ENCODE measurements at places on chromosomes 2 and 18.

- DNase-seq, result no peak
Observed at GRCh38 chr2:69693059-69693774, 48.7 kb upstream of the ANXA4 start.

- peak; percentile 81 for DNase-seq
Observed at GRCh38 chr18:26322890-26323653, 96.8 kb downstream of the TAF4B start.

DNA sequence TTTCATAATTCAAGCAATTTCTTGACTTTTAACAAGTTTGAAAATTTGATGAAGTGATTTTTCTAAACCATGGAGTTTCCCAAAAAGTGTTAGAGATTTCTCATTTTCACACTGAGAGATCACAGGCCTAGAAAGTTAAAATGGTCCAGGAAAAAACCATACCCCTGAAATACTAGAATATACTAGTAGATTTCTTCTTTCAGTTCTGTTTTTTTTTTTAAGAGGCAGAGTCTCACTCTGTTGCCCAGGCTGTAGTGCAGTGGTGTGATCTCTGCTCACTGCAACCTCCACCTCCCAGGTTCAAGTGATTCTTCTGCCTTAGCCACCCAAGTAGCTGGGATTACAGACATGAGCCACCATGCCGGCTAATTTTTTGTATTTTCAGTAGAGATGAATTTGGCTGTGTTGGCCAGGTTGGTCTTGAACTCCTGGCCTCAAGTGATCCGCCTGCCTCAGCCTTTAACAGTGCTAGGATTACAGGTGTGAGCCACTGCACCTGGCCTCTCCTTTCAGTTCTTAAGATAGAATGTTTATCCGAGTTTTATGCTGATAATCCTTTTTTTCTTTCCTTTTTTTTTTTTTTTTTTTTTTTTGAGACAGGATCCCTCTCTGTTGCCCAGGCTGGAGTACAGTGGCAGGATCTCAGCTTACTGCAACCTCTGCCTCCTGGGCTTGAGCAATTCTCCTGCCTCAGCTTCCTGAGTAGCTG, 14.4 kb downstream of the MTHFD2 start:
- DNase-seq, result no peak

DNA sequence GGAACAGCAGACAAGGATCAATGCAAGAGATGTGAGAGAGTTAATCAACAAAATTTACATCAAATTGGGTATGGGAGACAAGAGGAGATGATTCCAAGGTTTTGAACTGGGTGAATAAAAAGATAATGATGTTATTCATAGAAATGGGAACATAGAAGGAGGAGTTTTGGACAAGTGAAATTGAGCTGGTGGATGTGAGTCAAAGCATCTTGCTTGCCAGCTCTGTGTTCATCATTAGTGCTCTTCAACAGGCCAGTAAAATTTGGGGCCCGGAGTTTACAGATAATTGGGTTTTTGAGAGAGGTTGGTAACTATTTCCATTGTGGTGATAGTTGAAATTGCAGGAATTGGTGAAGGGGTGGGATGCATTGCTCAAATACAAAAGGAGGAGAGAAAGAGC, 69.9 kb upstream of the CAVIN2 start:
- DNase-seq, result no peak

DNA sequence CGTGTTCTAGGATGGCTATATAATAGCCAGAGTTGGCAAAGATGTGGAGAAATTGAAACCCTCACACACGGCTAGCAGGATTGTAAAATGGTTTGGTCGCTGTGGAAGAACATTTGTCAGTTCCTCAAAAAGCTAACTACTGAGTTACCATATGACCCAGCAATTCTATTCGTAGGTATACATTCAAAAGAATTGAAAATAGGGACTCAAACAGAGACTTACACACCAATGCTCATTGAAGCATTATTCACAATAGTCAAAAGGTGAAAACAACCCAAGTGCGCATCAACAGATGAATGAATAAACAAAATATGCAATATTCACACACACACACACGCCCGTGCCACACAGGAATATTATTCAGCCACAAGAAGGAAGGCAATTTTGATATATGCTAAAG, 98.7 kb downstream of the PLA2R1 start:
- DNase-seq, result no peak

- DNase-seq, result no peak
Observed at GRCh38 chr2:217797165-217797564, 205.6 kb downstream of the TNS1 start.

- DNase-seq, result no peak
Observed at GRCh38 chr2:195333869-195334268, 323.2 kb upstream of the SLC39A10 start.

- no peak for DNase-seq
Observed at GRCh38 chr2:106184394-106184793, 9.7 kb downstream of the UXS1 start.

GRCh38 chr2:86671337-86671981, 47.8 kb upstream of the RNF103 start:
- DNase-seq, result peak; percentile 23

DNA sequence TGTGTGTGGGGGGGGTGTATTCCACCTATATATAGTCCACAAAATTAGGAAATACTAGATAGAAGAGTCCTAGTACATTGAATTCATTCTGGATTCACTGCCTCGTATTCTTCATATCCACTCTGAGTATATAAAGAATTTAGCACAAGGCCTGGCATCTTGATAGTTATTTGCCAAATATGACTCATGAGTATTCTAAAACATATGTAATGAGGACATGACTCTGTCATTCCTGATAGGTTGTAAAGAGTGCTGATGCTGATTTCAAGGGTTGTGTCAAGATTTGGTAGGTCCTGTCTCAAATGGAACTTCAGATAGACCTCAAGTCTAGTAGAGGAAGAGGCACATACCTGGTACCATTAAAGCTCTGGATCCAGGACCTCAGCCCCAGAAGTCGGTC, 173.4 kb upstream of the BOD1L2 start:
- peak; percentile 28 for DNase-seq

DNA sequence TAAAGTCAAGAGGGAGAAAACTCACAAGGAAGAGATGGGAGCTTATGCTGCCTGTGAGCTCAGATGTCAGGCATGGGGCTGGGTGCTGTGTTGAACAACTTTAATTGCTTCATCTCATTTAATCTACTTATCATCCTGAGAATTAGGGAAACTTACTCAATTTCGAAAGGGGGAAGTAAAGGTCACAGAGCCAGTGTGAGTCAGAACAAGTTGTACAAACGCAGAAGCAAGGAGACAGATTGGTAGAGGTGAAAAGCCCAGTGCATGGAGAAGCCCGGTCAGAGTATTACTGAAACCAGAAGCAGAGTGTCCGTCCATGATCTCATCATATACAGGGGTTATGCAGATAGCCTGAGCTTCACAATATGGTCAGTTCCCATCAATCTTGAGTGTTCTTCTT, 281.1 kb upstream of the POU3F3 start:
- no peak for DNase-seq

DNA sequence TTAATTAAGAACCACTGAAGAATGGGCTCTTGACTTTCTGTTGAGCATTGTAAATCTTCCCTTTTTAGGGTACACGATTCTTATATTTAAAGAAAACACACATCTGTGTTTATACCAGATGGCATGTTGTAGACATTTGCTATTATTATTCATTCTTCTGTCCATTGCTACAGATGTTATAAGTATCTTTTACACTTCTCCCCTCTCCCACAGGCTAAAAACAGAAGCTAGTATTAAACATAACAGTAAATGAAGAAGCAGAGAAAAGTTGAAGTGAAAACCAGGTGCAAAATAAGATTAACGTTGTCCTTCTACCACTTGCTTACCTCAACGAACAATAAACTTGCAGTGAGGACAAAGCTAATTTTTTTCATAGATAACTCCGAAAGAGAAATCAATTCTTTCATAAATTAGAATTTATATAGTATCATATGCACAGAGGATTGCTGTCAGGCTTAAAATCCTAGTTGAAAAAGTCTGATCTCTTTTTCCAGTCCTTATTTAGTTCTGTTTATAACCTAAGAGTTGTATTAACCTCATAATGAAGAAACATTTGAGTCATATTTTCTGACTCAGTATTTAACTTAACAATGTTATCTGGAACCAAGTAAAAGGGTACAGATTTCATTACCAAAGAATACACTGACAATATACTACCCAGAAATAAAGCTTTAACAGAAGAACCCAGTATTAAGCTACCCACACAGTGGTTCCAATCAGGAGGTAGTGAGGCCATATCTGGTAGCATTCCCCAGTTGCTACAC, 16.4 kb upstream of the ZNF385B start:
- DNase-seq, result peak; percentile 20

GRCh38 chr2:78411303-78411702, 614.2 kb upstream of the REG3G start:
- DNase-seq, result no peak

DNA sequence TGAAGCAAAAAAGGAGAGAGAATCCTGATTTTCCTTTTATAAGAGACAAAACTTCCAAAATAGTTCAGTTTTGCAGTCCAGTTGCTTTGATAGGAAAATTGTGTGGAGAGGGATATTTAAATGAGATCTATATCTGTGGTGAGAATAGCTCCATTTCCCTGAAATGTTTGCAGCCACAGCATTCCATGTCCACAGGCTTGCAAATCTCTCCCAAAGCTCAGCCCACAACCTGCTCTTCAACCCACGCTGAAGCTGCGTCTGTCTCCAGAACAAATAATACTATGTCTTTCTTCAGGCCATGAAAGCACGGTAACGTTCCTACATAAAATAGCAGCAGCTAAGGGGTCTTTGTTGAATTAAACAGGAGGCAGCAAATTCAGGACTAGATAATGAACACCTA, 31.8 kb downstream of the TMEM17 start:
- no peak for DNase-seq

DNA sequence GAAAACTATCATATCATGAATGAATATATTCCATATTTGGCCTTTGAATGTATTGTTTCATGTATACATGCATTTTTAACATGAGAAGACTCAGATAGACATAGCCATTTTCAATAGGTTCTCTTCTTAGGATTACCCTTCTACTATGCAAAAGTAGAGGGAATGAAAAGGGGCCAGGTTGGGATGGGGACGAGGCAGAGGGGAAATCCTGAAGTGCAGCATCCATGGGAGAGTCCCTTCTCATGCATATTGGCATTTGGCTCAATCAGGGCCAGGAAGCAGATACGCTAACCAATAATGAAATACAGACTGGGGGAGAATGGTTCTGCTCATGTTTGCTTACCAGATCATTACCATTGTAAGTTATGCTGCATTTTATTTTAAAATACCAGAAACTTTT, 475.8 kb downstream of the STK39 start:
- no peak for DNase-seq

GRCh38 chr2:205763708-205764211, 81.5 kb downstream of the NRP2 start:
- DNase-seq, result peak; percentile 61

DNA sequence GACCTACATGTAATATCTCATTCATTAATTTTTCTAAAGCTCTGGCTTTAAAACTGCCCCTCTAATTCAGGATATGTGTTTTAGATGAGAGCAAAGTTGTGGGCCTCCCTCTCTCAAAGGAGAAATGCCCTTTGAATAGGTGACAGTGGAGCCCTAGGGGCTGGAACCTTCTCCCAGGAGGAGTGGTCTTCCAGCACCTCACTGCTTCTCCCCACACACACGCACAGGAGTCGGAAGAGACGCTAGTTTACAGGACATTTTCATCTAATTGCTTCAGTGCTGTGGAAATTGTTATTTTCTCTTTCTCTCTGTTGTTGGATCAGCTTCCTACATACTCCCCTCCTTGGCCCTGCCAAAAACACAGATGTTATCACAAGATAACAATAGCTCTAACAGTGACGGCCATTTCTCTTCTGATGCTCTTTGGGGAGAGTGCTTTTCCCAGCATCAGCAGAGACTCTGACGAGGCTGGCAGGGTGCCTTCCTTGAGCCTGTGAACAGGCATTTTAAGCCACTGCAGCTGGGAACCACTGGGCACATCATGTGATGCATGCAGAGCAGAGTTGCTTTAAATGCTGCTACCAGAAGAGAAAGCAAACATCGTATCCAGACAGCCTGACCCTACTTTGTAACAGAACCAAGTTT, 209.4 kb upstream of the SP5 start:
- no peak for DNase-seq

GRCh38 chr2:120109186-120110061, 96.5 kb downstream of the EPB41L5 start:
- peak; percentile 72 for DNase-seq

GRCh38 chr2:16559278-16560067, 106.2 kb downstream of the CYRIA start:
- no peak for DNase-seq

DNA sequence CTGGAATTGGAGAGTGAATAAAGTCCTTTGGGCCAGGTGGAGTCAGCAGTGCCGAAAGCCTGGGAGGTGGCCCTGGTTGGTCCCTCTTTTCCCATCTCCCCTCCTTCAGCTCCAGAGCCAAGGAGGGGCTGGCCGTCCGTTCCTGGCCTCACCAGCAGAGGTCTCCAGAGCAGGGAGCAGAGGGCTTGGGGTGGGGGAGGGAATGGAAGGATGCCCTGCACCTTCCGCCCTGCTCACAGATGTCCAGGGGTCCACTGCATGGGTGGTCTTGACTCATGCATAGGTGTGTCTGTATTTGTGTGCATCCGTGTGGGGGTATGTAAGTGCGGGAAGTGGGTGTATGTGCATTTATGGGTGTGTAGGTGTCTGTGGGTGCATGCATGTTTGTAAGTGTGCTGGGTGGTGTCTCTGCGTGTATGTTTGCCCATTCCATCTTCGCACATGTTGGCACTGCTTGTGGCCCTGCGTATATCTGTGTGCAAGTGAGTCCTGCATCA, 201.8 kb downstream of the ZFP36L2 start:
- peak; percentile 77 for DNase-seq

DNA sequence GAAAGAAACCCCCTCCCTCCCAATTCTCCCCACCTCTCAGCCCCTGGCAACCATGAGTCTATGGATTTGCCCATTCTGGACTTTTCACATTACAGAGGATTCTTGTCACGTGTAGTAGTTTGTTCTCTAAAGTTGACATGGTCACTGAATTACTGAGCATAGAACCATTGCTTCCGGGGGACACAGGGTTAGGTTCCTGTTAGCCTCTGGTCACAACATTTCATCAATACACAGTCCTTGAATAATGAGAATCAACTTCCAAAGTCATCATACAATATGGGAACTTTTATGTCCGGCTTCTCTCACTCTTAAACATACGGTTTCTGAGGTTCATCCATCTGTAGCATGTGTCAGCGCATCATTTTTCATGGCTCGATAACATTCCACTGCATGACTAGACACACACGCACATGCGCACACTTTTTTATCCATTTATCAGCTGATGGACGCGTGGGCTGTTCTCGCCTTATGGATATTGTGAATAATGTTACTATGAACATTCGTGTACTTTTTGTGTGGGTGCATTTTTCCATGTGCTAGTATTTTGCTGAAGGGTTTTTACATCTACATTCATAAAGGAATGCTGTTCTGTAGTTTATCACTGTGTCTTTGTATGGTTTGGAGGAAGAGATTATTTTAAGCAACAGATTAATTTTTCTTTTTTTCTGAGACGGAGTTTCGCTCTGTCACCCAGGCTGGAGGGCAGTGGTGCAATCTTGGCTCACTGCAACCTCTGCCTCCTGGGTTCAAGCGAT, 48.1 kb downstream of the PARD6G start:
- DNase-seq, result no peak

Measured in ELR (cell line).